ENCODE measurements at places on chromosomes 7 and 10.

DNA sequence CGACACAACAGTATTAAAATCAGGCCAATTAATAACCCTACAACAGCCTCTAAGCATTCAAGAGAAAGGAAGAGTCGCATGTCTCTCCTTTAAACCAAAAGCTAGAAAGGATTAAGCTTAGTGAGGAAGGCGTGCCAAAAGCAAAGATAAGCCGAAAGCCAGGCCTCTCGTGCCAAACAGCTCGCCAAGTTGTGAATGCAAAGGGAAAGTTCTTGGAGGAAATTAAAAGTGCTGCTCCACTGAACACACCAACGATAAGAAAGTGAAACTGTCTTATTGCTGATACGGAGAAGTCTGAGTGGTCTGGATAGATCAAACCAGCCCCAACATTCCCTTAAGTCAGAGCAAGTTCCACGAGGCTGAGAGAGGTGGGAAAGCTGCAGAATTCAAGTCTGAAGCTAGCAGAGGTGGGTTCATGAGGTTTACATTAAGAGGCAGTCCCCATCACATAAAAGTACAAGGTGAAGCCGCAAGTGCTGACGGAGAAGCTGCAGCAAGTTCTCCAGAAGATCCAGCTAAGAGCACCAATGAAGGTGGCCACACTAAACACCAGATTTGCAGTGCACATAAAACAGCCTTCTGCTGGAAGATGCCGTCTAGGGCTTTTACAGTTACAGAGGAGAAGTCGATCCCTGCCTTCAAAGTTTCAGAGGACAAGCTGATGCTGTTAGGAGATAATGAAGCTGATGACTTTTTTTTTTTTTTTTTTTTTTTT, 194.8 kb downstream of the MAD1L1 start:
- peak; percentile 63 for DNase-seq

GRCh38 chr10:12006671-12007070, 35.9 kb downstream of the UPF2 start:
- no peak for DNase-seq

GRCh38 chr7:51101111-51101757, 215.4 kb downstream of the COBL start:
- no peak for DNase-seq

- DNase-seq = no peak
These were observed 11.2 kb upstream of the AKAP9 start for GRCh38 chr7:91929463-91929862.

- peak; percentile 58 for DNase-seq
These were observed 78.7 kb upstream of the PPP2R2D start for GRCh38 chr10:131822013-131822691.

- no peak for DNase-seq
These were observed 349.0 kb downstream of the TNS3 start for GRCh38 chr7:47232751-47233412.

DNA sequence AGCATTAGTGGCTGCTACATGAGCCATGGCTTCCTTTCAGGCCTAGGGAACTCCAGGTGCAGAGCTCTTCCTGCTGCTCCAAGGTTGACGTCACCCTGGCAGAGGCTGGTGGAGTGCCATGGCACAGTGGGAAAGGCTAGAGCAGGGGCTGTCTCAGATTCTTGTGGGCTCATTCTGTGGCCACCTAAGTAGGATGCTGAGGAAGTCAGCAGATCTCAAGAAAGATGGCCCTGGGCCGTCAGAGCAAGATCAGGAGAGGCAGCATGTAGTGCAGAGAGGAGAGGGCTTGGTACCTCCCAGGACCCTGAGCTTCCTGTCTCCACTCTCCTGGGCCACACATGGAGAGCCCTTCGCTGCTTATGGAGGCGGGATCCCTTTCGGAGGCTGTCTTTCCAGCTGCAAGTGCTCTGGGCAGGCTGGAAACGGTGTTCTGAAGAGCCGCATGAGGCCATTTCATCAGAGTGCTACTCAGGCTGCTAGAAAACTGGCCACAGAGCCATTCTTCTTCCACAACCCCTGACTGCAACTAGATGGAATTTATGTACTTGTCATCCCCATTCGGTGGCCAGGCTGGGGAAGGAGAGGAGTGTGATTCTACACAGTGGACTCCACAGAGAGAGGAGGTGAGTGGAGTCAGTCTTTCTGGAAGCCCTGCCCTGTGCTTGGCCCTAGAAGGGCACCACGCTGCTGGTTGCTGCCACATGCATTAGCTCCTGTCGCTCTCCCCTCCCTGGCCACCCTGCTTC, 304.2 kb downstream of the RPS24 start:
- DNase-seq = peak; percentile 30

DNA sequence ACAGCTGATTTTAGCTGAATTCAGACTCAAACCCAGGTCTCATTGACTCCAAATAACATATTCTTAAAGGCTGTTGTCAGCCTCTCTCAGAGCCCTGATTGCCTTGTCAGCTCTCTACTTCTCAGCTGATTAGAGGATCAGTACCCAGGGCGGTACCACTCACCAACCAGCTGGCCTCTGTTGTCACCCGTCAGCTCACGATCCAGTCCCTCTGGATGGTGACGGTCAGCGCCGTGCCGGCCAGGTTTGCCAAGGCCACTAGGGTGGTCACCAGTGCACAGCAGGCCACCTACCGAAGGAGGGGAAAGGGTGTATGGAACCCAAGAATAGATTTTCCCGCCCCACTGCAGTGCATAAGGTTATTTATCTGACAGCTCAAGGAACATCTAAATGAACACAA, 52.3 kb upstream of the TOMM7 start:
- no peak for DNase-seq

DNA sequence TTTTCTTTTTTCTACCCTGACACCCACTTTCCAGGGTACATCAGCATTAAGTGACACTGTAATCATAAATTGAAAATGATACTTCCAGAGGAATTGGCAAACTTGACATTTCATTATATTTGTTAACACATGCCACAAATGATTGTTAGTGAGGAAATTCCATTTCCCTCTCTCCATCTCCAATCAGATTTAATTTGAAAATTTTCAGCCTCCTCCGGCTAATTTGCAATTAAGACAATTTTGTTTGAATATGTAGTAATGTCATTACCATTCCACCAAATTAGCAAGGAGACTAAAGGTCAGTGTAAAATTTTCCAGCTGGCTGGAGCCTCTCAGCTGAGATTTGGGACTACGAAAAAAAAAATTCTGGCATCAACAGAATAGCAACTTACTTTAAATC, 242.7 kb downstream of the FOXP2 start:
- DNase-seq = no peak

DNA sequence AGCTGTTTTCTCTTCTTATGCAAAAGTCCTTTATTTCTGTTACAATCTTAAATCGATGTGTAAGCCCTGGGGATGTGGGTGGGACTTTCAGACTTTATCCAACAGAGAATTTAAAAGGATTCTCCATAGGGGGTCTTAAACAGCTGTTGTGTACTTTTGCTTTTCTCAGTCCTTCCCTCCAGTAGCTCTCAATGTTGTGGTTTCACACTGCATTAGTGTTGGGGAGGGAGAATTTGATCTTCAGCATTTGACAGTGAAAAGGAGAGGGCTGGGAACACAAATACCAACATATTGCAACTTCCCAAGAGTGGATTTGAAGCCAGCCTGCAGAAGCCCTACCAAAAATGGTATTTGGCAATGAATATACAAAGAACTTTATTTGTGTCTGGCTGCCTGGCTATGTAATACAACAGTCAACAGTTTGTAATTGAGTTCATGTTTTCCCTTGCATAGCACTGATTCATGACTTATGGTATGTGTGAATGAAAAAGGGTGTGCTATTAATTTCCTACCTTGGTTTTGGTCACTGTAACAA, 80.1 kb upstream of the CAPZA2 start:
- DNase-seq = no peak

GRCh38 chr7:150973571-150974451, 4.3 kb downstream of the KCNH2 start:
- no peak for DNase-seq

DNA sequence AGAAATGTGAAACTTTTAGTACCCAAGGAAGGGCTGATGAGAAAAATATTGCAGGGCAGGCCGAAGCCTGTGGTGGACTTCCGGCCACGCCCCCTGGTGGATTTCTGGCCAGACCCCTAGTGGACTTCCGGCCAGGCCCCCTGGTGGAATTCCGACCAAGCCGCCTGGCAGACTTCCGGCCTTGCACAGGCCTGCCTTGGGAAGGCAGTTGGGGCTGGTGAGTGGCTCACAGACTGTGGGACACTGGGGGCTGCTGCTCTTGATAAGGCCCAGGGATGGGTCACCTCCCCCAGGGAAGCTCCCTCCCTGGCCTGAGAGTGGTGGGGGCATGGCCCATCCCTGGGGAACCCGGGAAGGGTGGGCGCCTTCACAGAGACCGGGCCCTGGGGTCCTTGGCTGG, 116.4 kb upstream of the MKI67 start:
- DNase-seq = no peak

- no peak for DNase-seq
These were observed 74.0 kb upstream of the CCDC6 start for GRCh38 chr10:59980356-59980755.

DNA sequence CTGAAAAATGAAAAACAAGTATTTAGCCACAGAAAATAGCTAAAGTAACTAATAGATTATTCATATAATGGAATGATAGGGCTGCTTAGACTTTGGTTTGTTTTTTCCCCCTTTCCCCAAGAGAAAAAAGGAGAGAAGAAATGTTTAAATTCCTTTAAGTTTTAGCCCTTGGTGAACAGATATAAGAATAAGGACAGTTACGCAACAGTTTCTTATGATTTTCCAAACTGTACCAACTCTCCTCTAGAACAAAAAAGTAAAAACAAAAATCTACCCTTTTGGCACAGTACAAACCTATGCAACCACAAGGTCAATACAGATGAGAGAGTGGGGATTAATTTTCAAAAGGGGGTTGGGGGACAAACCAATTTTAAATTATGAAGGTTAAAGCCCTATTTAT, 227.7 kb downstream of the CHCHD3 start:
- DNase-seq = no peak

GRCh38 chr10:33638374-33638773, 303.9 kb upstream of the NRP1 start:
- no peak for DNase-seq

- no peak for DNase-seq
These were observed 42.6 kb downstream of the KIAA1217 start for GRCh38 chr10:24251547-24251946.

- DNase-seq = no peak
These were observed 129.2 kb upstream of the FAM3C start for GRCh38 chr7:121525155-121525819.

- peak; percentile 57 for DNase-seq
These were observed 30.2 kb upstream of the NUB1 start for GRCh38 chr7:151311294-151311864.

- DNase-seq = no peak
These were observed 6.0 kb downstream of the ARMC10 start for GRCh38 chr7:103080923-103081322.

GRCh38 chr7:134370135-134370534, 53.4 kb upstream of the SLC35B4 start:
- no peak for DNase-seq

DNA sequence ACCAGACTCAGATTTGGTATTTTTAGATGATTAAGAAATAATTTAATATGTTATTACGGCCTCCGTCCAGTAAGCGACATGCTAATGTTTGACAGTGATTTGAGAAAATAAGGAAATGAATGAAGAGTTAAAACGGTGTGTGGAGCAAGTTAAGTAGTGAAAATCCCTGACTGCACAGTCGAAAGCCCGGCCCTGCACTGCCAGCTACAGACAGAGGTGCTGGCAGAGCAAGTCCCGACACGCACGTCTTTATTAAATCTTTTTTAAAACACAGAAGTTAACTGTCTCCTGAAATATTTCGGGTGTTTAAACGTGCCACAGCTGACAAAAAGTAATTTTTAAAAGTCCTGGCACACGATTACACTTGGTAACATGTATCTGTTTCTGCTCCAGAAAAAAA, 293.4 kb upstream of the RNF32 start:
- DNase-seq = no peak

- no peak for DNase-seq
These were observed 683.9 kb downstream of the PARD3 start for GRCh38 chr10:34131152-34131551.

GRCh38 chr10:99233000-99233688, 2.5 kb downstream of the HPSE2 start:
- DNase-seq = no peak

- DNase-seq = no peak
These were observed 1189.6 kb downstream of the SORCS1 start for GRCh38 chr10:105974803-105975456.

GRCh38 chr10:78511324-78512204, 477.9 kb downstream of the RPS24 start:
- no peak for DNase-seq

GRCh38 chr10:23437963-23438546, 820 bp upstream of the OTUD1 start:
- DNase-seq = no peak

DNA sequence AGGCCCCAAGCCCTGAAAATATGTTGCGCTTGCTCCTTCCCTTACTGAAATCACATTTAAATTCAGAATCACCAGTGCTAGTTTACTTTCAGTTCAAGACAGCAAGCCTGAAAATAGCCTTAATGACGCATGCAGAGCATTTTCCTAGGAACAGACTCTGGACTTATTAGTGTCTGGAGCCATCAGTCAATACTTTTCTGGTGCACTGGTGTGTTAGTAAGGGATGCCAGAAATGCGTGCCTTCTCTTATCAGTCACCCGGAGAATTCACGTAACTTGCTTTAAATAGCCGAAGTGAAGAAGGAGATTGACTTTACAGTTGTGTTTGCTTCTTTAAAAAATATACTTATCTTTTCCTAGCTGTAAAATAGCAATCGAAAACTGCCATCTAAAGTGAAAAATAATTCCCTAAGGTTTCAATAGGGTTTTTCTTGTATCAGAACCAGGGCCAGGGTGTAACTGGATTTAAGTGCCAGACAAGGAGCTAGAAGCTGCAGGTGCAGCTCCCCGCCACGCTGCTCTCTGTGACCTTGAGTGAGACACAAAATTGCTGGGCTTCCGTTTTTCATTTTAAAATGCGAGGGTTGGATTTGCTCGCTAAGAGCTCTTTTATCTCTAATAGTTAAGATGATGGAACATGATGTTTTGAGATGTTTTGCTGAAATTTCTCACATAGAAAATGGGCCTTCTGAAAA, 177.8 kb downstream of the NSUN6 start:
- no peak for DNase-seq
